ENCODE measurements at places on chromosomes 16 and 17.

GRCh38 chr16:8866118-8866883 is 2.5 kb downstream of the CARHSP1 start:
- no peak for DNase-seq

DNA sequence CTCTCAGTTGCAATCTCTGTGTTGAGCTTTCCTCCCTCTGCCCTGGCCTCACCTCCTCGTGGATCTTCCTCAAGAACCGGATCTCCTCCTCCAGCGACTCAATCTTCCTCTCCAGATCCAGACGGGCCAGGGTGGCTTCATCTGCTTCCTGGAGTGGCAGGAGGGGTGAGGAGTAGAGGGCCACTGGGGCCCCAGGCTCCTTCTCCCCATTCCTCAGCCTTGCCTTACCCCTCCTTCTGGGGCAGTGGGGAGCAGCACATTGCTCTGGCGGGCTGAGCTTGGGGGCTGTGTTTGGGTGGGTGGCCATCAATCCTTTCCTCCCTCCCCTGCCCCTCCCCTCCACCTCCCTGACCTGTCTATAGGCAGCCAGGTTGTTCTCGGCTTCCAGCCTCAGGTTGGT is 1.6 kb downstream of the GFAP start:
- DNase-seq: no peak

- DNase-seq: no peak
Measured at GRCh38 chr17:9958586-9959281, 53.7 kb upstream of the RCVRN start.

DNA sequence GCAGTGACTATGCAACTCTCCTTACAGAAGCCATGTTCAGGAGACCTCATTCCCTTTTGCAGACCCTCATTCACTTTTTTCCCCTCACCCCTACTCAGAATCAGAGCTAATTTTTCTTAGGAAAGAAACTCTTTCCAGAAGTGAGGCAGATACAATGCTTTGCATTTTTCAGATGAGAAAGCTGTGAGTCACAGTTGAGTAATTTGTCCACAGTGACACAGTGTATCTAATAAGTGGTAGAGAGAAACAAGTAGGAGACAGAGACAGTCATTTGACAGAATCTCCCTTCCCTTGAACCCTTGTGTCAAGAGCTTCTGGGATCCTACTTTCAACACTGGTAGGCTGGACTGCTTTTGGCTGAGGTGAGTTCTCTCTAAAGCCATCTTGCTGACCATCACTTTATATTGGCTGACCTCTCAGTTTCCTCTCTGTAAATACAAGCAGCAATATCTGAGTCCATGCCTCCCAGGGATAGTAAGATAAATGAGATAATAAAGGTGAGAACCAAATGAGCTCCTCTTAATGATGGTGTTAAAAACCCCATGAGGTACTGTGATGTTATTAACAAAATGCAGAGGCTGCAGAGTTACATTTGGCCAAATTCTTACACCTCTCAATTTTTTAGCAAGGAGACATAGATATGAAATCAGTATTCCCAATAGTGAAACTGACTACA is 130.8 kb downstream of the CA10 start:
- DNase-seq: no peak

GRCh38 chr17:61299517-61300513 is 99.8 kb upstream of the TBX2 start:
- no peak for DNase-seq

DNA sequence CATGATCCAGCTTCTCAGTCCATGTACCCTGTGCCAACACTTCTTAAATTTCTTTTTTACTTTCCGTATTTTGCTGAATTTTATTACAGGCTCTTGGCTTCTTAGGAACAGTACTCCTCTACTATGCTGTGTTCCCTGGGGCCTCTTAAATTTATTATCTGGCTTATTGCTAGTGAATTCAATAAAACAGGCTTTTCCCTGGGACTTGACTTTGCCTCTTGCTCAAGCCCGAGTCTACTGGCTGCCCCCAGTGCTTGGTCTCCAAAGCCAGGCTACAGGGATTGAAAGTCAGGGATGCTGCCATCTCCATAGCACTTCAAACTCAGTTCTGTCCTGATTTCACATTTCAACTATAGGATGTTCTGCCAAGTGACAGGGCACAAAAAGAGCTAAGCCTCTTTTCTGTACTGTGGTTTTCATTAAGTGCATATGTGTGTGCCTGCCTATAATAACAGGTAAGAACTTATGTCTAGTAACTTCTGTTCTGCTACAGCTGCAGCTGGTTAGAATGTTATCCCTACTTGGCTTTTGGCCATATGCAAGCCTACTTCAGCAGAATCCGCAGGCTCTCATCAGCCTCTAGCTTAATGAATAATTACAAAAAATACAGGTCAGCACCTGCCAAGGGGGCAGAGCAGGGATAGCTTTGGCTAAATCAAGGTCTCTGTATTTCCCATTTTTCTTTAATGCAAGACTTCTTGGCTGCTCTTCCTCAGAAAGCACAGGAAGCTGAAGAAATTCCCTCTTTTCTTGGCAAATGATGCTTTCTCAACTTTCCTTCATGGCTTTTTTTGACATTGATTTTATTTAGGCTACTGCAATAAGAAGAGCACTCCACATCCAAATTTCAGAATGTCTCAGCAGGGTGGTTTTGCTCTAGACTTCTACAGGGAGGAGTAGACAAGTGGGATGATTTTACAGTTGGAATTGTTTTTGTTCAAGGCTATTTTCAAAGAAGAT is 8.2 kb downstream of the FAM20A start:
- DNase-seq: no peak
